Ovary (tissue), 10 donors: ENCODE measurements at places on chromosomes 4 and X. TPM values are rescaled to one million over a fixed set of nuclear protein-coding genes. Genes with fewer than 3 reads are reported as not detected.

GRCh38 chrX:53223068-53223693 is 1.8 kb downstream of the KDM5C start:
- no peak for DNase-seq
- no peaks in the 10 kb centered on the region for H3K27me3 ChIP-seq
- peaks cover 18% of the 10 kb centered on the region for H3K4me1 ChIP-seq
- peak overlapping the region; percentile 53 for H3K4me3 ChIP-seq
- no peak overlapping the region for H3K27ac ChIP-seq

GRCh38 chrX:8036914-8037313 is 109.7 kb upstream of the PNPLA4 start:
- no peaks in the 10 kb centered on the region for H3K27me3 ChIP-seq
- H3K4me3 ChIP-seq, result no peak overlapping the region
- no peak overlapping the region for H3K27ac ChIP-seq

GRCh38 chrX:137031517-137032340 is 2.1 kb downstream of the GPR101 start:
- H3K4me3 ChIP-seq, result peak overlapping the region; percentile 23
- DNase-seq, result peak; percentile 26
- no peaks in the 10 kb centered on the region for H3K27me3 ChIP-seq
- no peaks in the 10 kb centered on the region for H3K36me3 ChIP-seq
- no peaks in the 10 kb centered on the region for H3K4me1 ChIP-seq

- H3K36me3 ChIP-seq, result no peaks in the 10 kb centered on the region
- no peaks in the 10 kb centered on the region for H3K27me3 ChIP-seq
- no peaks in the 10 kb centered on the region for H3K4me1 ChIP-seq
- no peak for DNase-seq
These were observed 115.0 kb downstream of the PJA1 start for GRCh38 chrX:69050051-69050765.

GRCh38 chrX:144896323-144896722 is 351.0 kb upstream of the SPANXN1 start:
- no peaks in the 10 kb centered on the region for H3K36me3 ChIP-seq
- H3K27me3 ChIP-seq, result no peaks in the 10 kb centered on the region
- H3K27ac ChIP-seq, result no peak overlapping the region
- H3K4me3 ChIP-seq, result no peak overlapping the region
- no peaks in the 10 kb centered on the region for H3K4me1 ChIP-seq

- no peaks in the 10 kb centered on the region for H3K27me3 ChIP-seq
- H3K4me1 ChIP-seq, result peaks cover 6% of the 10 kb centered on the region
- H3K36me3 ChIP-seq, result no peaks in the 10 kb centered on the region
- H3K4me3 ChIP-seq, result no peak overlapping the region
These were observed 91.3 kb upstream of the DCLK2 start for GRCh38 chr4:149986917-149987316.

- no peak for DNase-seq
- no peaks in the 10 kb centered on the region for H3K27me3 ChIP-seq
- H3K36me3 ChIP-seq, result no peaks in the 10 kb centered on the region
- H3K4me1 ChIP-seq, result no peaks in the 10 kb centered on the region
- no peak overlapping the region for H3K4me3 ChIP-seq
These were observed 138.4 kb downstream of the COL25A1 start for GRCh38 chr4:109164011-109164410.

DNA sequence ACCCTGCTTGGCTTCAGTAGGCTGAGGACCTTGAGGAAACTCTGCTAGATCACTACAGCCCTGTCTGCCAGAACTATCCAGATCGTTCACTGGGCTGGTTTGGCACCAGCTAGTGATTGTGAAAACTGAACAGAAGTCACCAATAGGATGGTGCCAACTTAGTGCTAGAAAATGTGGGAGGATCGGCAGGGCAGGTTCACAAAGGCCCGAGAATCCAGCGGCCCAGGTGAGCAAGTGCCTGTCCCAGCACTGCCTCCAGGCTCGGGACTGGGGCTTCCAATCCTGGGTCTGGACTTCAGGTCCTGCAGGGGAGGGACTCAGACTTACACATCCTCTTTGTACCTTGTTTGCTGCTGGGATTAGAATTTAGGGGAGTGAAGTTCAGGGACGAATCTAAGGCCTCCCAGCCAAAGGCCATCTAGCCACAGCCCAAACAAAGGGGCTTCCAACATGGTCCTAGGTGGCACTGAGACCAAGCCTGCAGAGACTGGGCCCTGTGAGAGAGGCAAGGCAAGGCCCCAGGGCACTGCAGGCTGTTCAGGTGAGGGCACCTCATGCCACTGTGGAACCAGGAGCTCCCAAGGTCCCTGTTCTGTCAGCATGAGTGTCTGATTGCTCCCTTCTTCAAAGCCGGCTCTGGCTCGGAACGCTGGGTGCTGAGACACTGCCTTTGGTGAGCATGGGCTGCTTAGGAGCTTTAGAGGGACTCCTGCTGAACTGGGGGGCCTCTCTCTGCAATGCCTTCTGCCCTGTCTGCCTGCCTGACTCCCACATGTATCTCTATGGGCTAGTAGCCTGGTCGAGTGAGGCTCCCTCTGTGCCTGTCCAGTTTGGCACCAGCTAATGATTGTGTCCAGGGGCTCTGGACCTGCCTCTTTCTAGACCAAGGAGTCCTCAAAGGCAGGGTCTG is 20.7 kb upstream of the ZNF185 start:
- H3K27me3 ChIP-seq, result no peaks in the 10 kb centered on the region
- no peaks in the 10 kb centered on the region for H3K4me1 ChIP-seq
- H3K27ac ChIP-seq, result no peak overlapping the region
- no peak overlapping the region for H3K4me3 ChIP-seq

GRCh38 chr4:129822701-129823100 is 726.7 kb downstream of the C4orf33 start:
- H3K4me3 ChIP-seq, result no peak overlapping the region
- DNase-seq, result no peak
- no peaks in the 10 kb centered on the region for H3K27me3 ChIP-seq
- H3K36me3 ChIP-seq, result no peaks in the 10 kb centered on the region
- H3K27ac ChIP-seq, result no peak overlapping the region

- no peak overlapping the region for H3K27ac ChIP-seq
- no peaks in the 10 kb centered on the region for H3K27me3 ChIP-seq
- no peak for DNase-seq
- no peak overlapping the region for H3K4me3 ChIP-seq
- H3K4me1 ChIP-seq, result no peaks in the 10 kb centered on the region
These were observed 89.8 kb downstream of the EMCN start for GRCh38 chr4:100428051-100428450.

DNA sequence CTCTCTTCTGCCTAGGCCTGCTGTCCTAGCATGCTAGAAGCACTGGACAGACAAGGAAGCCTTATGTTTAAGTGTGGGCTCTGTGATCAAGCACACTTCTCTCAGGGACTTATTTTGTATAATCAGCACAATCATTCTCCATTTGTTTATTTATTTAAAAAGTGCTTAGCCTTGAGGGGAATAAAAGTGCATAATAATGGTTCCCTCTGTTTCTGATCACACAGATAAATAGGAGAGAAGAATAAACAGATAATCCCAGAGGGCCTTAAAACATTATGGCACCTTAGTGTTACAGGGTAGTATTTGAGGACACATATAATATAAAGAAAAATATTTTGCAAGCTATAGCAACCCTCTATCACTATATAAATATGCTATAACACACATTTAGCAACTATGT is 146.5 kb downstream of the UNC5C start:
- no peaks in the 10 kb centered on the region for H3K4me1 ChIP-seq
- H3K27me3 ChIP-seq, result no peaks in the 10 kb centered on the region
- no peaks in the 10 kb centered on the region for H3K36me3 ChIP-seq
- DNase-seq, result no peak
- H3K27ac ChIP-seq, result no peak overlapping the region

DNA sequence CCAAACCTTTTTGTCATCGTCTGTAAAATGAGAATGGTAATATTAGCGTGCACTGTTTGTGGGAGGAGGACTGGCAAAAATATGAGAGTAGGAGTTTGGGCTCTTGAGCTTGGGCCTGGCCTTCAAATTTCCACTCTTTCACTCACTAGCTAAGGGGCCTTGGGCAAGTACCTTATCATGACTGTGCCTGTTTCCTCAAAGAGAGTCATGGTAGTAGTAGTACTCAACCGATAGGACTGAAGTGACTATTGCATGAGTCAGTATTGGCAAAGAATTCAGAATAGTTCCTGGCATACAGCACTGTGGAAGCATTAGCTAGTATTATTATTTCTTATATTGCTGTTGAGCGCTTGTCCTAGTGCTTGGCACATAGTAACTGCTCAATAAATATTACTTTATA is 16.0 kb upstream of the RBM3 start:
- no peaks in the 10 kb centered on the region for H3K36me3 ChIP-seq
- no peak overlapping the region for H3K4me3 ChIP-seq
- no peak for DNase-seq
- H3K4me1 ChIP-seq, result no peaks in the 10 kb centered on the region

- H3K36me3 ChIP-seq, result no peaks in the 10 kb centered on the region
- H3K4me3 ChIP-seq, result no peak overlapping the region
- H3K27ac ChIP-seq, result no peak overlapping the region
- H3K4me1 ChIP-seq, result peaks cover 39% of the 10 kb centered on the region
These were observed 24.2 kb upstream of the SPON2 start for GRCh38 chr4:1196421-1197183.

- H3K36me3 ChIP-seq, result no peaks in the 10 kb centered on the region
- no peak for DNase-seq
- H3K27me3 ChIP-seq, result no peaks in the 10 kb centered on the region
- H3K27ac ChIP-seq, result no peak overlapping the region
These were observed 36.0 kb downstream of the MAML3 start for GRCh38 chr4:140117947-140118346.

Gene RASL11B
- total RNA-seq, result 51.9 TPM

Gene HS3ST1
- 35.9 TPM for total RNA-seq

Gene MAD2L1
- 2.0 TPM for total RNA-seq

Gene CT47B1
- not detected for total RNA-seq

Gene TCEAL7
- total RNA-seq, result 21.6 TPM

Gene FAM47A
- total RNA-seq, result not detected

Gene PCDH7
- 22.6 TPM for total RNA-seq

Gene ASB5
- total RNA-seq, result 0.23 TPM
